ENCODE measurements at places on chromosomes 2 and 18. TPM values are rescaled to one million over a fixed set of nuclear protein-coding genes. Genes with fewer than 3 reads are reported as not detected.

The MBD1 gene
- 50.2 TPM for total RNA-seq

The EMILIN2 gene
- 12.4 TPM for total RNA-seq

The TXNDC2 gene
- total RNA-seq: not detected

The TLX2 gene
- not detected for total RNA-seq

The RUFY4 gene
- not detected for total RNA-seq

The DLX1 gene
- not detected for total RNA-seq

The PMS1 gene
- 11.0 TPM for total RNA-seq

The MOCOS gene
- total RNA-seq: 0.33 TPM

The ABCG5 gene
- not detected for total RNA-seq

The MAB21L4 gene
- not detected for total RNA-seq

The LCLAT1 gene
- 41.0 TPM for total RNA-seq

The QPCT gene
- total RNA-seq: 2.0 TPM

The DES gene
- total RNA-seq: 15,954 TPM

The TDRD15 gene
- not detected for total RNA-seq

The ABCB11 gene
- 0.05 TPM for total RNA-seq

The RAB27B gene
- total RNA-seq: 0.16 TPM

The STON1 gene
- 6.9 TPM for total RNA-seq

The CROCC2 gene
- total RNA-seq: not detected

The PDCD1 gene
- total RNA-seq: 3.3 TPM

The SERPINB11 gene
- total RNA-seq: not detected

DNA sequence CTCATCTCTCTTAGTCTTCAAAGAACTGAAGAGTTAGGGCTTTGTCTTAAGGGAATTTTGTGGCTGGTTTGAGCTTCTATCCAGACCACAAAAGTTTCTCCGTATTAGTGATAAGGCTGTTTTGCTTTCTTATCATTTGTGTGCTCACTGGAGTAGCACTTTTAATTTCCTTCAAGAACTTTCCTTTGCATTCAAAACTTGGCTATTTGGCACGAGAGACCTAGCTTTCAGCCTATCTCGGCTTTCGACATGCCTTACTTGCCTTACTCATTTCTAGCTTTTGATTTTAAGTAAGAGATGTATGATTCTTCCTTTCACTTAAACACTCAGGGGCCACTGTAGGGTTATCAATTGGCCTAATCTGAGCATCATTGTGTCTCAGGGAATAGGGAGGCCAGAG is 29.9 kb downstream of the HDHD2 start:
- DNase-seq: no peak

DNA sequence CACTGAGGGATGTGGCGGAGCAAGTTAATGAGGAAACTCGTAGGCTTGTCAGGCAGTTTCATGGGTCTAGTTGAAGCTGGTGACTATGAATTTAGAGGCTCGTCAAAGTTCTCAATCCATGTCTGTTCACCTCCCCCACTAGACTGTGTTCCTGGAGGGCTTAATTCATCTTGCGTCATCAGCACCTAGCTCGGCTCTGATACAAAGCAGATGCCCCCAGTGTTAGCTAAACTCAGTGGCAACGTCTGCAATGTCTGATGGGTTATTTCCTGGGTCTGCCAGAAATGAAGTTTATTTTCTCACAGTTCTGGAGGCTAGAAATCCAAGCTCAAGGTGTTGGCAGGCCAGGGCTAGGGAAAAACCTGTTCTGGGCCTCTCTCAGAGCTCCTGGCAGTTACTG is 140.6 kb downstream of the PID1 start:
- DNase-seq: no peak

- DNase-seq: no peak
These were observed 975.7 kb upstream of the ZEB2 start for GRCh38 chr2:145495590-145495989.

GRCh38 chr18:9720327-9720726 is 12.2 kb downstream of the RAB31 start:
- DNase-seq: no peak

GRCh38 chr2:151767536-151767935 is 33.3 kb upstream of the NEB start:
- DNase-seq: no peak

- DNase-seq: no peak
These were observed 38.4 kb downstream of the PELI1 start for GRCh38 chr2:64105670-64106461.

GRCh38 chr2:111626037-111626864 is 257.7 kb downstream of the ANAPC1 start:
- DNase-seq: no peak

- DNase-seq: no peak
These were observed 43.5 kb upstream of the NXPH2 start for GRCh38 chr2:138823666-138824065.

DNA sequence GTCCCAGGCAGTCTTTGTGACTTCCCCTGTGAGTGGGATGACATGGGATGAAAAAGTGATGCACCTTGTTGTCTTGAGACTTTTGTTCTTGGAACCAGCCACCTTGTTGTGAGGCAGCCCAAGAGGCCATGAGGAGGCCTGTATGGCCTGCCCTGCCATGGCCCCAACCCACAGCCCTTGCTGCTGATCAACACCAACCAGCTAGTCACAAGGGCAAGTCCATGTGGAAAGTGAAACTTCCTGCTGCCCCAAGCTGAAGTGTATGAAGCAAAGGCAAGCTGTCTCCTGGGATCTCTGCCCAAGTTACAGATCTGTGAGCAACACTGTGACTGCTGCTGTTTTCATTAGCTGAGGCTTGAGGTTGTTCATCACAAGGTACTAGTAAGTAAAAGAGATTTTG is 21.6 kb downstream of the TMEM18 start:
- DNase-seq: no peak

DNA sequence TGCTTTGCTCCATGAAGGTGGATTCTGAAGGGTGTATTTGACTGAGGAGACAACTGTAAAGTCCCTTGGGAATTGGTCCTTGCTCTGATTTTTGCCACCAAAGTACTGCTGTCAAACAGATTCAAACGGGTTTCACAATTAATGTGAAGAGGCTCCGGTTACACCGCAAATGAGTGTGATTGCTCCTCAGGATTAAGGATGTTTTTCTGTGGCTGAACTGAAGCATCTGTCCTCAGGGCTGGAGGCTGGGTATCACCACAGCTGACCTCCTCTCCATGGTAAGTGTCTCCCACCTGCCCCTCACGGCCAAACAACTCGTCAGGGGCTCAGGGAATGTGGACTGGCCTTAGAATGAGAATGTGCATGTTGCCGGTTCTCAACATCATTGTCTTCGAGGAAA is 130.4 kb upstream of the NDUFV2 start:
- no peak for DNase-seq

DNA sequence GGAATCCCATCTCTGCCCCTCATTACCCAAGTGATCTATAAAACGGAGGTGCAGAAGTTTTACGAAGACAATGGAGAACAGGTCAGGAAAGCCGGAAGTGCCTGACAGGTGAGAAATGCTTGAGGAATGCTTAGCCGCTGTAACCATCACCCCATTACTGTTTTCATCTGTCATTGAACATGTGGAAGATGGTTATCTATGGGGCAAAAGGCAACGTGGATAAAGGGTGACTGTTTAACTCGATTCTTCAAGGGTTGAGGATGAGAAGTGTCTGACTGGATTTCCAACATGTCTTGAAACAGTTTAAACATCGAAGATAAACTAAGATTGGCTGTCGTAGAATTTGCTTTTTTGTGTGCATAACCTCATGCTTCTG is 17.3 kb downstream of the HK2 start:
- no peak for DNase-seq

DNA sequence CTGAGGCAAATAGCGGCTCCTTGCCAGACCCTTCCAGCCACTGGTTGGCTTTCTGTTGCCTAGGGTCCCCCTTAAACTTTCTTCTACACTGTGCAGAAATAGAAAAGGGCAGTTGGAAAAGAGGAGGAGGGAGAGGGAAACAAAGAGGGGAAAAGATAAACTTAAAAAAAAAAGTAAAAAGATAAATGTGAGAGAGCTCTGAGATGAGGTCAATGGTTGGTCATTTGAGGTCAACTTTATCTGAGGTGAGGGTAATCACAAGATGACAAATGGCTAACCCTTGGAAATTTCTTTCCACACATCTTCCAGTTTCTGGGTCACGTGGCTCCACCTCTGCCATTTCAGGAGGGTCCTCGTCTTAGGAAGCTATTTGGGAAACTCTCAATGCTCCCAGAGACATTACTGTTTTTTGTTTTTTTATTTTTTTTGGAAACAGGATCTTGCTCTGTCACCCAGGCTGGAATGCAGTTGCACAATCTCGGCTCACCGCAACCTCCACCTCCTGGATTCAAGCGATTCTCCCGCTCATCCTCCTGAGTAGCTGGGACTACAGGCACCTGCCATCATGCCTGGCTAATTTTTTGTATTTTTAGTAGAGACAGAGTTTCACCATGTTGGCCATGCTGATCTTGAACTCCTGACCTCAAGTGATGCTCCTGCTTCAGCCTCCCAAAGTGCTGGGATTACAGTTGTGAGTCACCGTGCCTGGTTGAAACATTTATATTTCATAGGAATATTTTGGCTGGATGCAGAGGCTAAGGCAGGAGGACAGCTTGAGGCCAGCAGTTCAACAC is 199.9 kb downstream of the TGIF1 start:
- DNase-seq: no peak

GRCh38 chr18:29496152-29496680 is 1319.3 kb upstream of the CDH2 start:
- DNase-seq: no peak

DNA sequence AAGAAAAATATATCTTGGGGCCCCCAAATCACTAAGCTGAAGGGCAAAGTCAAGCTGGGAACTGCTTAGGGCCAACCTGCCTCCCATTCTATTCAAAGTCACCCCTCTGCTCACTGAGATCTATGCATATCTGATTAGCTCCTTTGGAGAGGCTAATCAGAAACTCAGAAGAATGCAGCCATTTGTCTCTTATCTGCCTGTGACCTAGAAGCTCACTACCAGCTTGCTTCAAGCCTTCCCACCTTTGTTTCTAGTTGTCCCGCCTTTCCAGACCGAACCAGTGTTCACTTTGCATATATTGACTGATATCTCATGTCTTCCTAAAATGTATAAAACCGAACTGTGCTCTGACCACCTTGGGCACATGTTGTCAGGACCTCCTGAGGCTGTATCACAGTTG is 479.4 kb downstream of the METTL4 start:
- DNase-seq: no peak

- no peak for DNase-seq
These were observed 633.8 kb downstream of the NRXN1 start for GRCh38 chr2:50397992-50398765.

- no peak for DNase-seq
These were observed 66.2 kb upstream of the MCFD2 start for GRCh38 chr2:46981662-46982350.

DNA sequence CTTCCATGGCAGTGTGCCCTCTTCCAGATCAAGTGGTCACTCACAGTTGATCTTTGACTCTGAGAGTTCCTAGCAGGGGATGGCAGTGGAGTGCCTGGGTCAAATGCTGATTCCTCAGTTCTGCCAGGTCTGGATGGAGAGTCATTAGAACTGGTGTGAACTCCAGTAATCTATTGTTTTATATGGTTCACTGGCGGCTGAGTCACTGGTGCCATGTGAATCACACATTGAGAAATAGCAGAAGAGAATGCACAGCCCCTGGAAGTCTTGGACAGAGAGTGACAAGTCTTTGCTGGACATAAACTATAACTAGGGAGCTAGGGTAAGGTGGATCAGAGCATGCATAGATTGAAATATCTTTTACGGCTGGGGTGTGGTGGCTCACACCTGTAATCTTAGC is 86.9 kb downstream of the EIF2AK3 start:
- no peak for DNase-seq

Measured in left ventricle myocardium inferior (tissue), 1 donor.